Panc1 (cell line): ENCODE measurements at places on chromosomes 3 and 15. TPM values are rescaled to one million over a fixed set of nuclear protein-coding genes. Genes with fewer than 3 reads are reported as not detected.

CHL1 gene
- not detected for total RNA-seq

TRPM1 gene
- not detected for total RNA-seq

BFSP2 gene
- total RNA-seq: 0.67 TPM

FBXW12 gene
- total RNA-seq: not detected

LRTM1 gene
- total RNA-seq: not detected

KAT2B gene
- total RNA-seq: 16.4 TPM

CCDC80 gene
- 0.64 TPM for total RNA-seq

TRAIP gene
- 18.5 TPM for total RNA-seq

ANKUB1 gene
- total RNA-seq: not detected

SPATA12 gene
- total RNA-seq: 0.10 TPM

PCOLCE2 gene
- total RNA-seq: 14.6 TPM

CLDN1 gene
- 30.9 TPM for total RNA-seq

SIAH2 gene
- total RNA-seq: 24.0 TPM

DNA sequence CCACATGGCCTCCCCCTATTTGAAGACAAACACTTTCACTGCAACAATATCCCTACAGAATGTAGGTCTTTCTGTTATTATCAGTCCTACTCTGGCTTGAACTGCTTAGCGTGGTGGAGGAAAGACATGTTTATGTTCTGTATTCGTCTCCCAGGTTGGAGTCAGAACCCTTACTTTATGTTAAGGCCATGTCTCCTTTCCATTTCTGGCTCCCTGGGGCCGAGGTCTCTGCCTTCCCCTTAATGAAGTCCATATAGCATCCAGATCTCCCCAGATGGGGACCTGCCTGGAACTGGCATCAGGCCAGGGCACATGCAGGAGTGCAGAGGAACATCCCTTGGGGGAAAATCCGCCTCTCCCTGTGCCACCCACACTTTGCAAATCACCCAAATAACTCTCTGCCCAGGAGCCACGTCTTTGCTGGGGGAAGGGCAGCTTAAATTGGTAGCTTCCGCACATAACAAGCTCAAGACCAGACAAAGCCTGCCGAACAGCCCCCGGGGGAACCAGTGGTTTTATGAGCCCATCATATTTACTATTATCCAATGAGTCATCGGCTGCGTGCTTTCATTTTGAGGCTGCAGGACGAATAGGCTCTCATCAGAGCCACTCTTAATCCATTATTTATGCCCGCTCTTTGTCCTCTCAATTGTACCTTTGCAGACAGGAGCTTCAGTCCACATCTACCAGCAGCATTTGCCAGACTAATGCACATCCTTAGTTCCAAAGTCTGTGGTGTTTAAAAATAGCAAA lies 237.0 kb downstream of the UACA start:
- DNase-seq: no peak

DNA sequence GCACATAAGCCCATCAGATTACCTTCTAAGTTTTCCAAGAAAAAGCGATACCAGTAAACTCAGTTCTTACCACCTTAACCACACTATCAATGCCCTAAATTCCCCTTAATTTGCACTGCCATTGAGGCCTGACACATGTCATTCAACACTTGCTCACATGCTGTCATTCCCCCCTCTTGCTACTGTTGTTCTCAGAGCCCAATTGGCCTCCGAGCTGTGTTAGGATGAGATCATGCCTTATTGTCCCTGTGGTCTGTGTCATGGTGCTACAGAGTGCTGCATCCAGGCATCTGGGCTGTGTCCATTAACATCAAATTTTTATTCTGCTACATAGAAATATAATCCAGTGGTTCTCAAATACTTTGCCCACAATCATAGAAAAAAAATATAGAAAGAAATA lies 213.6 kb downstream of the SSR3 start:
- DNase-seq: no peak

DNA sequence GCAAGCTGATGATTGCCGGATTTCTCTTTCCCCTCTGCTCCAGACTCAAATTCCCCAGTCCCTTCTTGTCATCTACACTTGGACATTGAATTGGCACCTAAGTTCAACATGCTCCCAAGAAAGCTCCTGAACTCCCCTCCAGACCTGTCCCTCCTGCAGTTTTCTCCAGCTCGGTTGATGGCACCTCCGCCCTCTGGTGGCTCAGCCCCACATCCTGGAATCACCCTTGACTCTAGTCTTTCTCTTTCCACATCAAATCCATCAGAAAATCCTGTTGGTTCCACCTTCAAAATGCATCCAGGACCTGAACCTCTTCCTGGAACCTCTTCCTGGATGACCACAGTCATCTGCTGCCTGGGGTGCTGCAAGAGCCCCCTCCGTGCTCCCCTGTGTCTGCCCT lies 60.1 kb downstream of the RASGRF1 start:
- DNase-seq: no peak

DNA sequence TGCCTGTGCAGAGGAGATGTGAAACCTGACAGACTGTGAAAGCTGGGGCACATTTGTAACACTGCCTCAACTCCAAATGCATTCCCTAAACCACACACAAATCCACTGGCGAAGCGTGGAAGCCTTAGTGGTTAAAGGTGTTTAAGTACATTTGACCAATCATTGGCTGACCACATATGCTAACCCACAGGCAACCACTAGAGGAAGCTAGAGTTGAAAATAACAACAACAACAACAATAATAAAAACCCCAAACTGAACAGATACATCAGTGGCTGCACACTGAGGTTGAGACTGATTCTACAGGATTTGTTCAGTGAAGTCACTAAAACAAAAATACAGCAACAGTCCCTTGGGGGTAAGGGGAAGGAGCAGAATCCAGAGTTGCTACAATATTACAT lies 129.7 kb downstream of the TJP1 start:
- no peak for DNase-seq

- DNase-seq: peak; percentile 78
These were observed 101.0 kb upstream of the CPNE4 start for GRCh38 chr3:132135628-132136333.

DNA sequence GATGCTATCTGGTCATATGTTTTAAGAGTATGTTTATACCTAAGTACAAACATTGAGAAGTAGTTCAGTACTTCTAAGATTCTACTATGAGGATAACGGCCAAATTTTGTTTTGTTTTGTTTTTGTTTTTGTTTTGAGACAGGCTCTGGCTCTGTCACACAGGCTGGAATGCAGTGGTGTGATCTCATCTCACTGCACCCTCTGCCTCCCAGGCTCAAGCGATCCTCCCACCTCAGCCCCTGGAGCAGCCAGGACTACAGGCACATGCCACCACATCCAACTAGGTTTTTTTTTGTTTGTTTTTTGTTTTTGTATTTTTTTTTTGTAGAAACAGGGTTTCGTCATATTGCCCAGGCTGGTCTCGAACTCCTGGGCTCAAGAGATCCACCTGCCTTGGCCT lies 47.5 kb upstream of the RPS17 start:
- no peak for DNase-seq

GRCh38 chr3:102450976-102451375 lies 16.2 kb downstream of the ZPLD1 start:
- DNase-seq: no peak

- DNase-seq: no peak
These were observed 29.9 kb downstream of the SLC49A4 start for GRCh38 chr3:122824465-122825381.

- no peak for DNase-seq
These were observed 29.7 kb downstream of the ZNF106 start for GRCh38 chr15:42461261-42461660.

DNA sequence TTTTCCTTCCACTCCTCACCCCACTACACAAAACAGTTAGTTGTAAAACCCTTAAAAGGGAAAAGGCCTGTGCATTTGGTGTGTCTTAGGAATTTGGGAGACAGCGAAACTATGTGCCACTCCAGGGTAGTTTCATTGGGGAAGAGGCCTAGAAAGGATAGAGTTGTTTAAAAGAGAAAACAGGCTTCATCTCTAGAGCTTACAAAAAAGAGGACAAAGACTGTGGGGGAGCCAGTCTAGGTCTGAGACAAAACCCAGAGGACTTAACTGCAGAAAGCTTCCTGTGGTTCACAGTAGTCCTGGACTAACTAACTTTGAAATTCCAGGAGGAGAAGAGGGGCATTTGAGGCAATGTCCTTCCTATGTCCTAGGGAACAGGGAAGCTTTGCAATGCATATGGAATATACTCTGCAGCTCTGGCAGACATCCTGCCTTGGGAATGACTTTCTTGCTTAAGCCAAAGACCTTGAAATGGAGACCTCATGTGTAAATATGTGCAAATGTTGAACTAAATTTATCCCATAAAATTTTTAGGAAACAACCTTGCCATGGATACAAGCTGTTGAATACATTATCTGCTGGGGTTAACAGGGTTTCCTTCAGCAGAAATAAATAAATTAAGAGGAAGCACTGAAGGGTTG lies 159.4 kb downstream of the LSAMP start:
- DNase-seq: no peak

- DNase-seq: no peak
These were observed 83.9 kb downstream of the TLE3 start for GRCh38 chr15:70013656-70014313.

DNA sequence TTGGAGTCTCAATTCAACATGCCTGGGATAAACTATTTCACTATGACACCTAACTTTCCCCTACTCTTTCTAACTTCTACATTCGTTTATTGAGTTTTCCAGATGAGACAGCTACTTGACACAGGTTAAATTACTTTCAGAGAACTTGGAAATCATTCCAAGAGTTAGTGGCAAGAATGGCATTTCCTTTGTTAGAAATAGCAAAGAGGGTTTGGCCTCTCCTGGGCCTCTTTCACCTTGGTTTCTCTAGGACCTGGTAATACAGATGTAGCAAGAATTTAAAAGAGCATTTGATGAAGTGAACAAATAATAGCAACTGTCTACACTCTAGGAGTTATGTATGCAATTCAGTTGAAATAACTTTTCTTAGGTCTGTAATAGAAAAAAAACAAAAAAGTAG lies 748.9 kb downstream of the MECOM start:
- no peak for DNase-seq

DNA sequence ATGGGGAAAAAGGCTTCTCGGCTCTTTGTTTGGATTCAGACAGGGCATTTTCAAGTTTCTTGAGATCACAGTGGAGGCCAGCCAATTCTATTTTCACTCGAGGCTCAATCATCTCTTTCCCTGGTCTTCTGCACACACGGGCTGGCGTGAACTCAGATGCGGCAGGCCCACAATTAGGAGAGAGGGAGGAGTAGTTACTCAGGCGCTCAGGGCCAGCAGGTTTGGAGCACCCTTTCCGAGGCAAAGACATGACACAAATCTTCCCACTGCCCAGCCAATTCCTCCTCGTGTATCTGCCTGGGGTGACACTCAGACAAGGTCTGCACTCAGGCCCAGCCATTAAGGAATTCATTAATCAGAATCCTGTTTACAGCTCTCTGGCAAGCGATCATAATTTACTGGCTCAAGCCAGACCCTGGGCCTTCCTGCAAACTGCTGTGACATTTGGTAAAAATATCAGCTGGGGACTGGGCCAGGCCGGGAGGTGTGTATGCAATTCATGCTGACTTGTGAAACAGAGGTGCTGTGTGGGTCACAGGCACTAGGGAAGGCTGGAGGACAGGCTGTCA lies 68.1 kb upstream of the TLE3 start:
- DNase-seq: no peak

DNA sequence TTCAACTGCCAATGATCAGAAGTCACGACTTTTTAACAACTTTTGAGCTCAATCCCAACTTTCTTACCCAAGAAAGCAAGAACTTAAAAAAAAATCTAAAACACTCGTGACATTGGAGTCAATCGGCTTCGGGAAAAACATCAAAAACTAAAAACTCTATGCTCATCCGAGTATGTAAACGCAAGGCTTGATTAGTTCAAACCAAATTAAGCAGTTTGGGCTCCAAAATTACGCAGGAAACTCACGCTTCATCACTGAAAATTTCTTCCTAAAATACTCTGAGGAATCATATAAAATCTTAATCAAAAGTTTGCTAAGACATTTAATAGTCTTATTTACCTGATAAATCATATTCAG lies 1.6 kb downstream of the TRA2B start:
- DNase-seq: no peak

GRCh38 chr3:166283840-166284239 lies 446.6 kb upstream of the BCHE start:
- no peak for DNase-seq

DNA sequence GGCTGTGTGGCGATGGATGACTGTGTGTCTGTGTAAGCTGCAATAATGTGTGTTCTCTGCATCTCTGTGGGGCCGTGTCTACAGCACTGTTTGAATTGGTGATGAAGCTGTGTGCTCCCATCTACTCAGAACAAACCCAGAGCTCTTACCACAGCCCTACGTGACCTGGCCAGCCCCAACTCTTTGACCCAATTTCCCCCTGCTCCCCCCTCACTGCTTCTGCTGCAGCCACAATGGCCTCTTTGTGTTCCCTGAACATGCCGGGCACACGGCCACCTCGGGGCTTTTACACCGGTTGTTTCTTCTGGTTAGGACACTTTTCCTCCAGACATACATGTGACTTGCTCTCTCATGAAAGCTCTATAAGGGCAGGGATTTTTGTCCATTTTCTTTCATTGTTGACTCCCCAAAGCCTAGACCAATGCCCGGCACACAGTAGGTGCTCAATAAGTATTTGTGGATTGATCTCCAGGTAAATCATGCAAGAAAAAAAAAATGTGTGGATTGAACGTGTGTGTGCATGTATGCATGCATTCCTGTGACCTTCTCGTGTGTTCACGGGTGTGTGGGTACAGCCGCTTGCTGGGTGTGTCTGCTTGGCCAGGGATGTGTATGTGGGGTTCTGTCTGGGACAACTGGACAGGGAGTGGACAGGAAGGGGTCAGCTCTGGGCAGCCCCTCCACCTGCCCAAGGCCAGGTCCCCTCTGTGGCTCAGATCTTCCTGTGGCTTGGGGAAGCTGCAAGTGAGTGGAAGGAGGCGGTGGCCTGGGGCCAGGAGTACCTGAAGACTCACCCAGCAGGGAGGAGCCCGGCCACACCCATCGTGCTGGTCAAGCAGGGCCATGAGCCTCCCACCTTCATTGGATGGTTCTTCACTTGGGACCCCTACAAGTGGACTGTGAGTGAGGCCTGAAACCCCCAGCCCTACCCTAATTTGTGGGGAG lies 14.8 kb downstream of the VILL start:
- DNase-seq: no peak

DNA sequence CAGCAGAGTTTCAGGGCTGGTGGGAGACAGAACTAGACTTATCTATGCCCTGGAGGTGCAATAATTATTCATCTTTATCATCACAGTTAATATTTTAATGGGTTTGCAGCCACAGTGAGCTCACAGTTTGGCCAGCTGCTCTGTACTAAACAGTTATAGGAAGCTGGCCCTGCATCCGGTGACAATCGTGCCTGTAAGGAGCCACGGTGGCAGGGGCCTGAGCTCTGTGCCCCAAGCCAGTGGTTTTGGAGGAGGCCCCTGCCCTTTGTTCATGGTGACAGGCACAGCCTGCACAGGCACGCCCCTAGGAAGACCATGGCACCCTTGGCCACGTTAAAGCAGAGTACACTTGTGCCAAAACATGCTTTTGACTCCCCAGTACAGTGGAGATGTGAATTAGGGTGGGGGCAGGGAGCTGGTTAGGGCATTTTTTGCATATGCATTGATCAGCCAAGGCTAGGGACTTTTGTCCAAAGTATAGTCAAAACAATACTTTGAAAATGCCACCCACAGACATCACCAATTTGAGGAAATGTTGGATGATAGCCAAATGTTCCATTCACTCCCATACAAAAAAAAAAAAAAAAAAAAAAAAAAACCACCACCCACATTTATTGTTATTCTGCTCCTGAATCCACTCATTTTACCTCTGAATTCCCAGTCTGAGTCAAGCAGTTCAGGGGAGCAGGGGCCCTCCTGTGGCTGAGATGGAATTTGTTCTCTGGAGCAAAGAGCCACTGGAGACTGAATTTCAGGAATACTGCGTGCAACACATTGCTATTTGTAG lies 3.4 kb upstream of the RFTN1 start:
- DNase-seq: no peak

GRCh38 chr3:34056181-34056910 lies 257.9 kb downstream of the PDCD6IP start:
- no peak for DNase-seq
